ENCODE measurements at places on chromosomes 5 and 9.

DNA sequence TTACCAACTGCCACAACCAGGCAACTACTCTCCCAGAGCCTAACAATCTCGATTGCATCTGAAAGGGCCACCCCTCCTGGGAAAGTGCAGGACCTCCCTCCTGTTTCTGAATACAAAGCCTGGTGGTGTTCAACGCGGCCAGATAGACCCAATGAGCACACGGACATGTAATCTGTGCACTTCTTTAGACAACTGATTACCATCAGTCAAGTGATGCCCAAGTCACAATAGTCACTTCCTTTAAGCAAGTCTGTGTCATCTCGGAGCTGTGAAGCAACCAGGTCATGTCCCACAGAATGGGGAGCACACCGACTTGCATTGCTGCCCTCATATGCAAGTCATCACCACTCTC is 739 bp downstream of the C9orf72 start:
- DNase-seq = no peak

DNA sequence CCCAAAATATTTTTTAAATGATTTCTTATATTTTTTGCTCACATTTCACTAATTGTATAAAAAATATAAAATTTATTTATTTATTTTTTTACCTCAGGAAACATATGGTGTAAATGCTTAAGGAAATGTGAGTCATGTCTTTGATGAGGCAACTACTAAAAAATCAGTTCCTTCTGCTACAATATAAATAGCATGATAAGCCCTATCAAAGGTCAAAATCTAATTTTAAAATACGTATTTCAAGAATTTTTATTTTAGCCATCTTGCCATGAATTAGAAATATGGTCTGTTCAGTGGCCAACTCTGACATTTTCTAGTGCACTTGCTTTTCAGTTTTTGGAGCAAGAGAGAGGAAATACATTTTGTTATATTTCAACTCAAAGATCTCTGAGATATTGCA is 50.5 kb downstream of the PDE4D start:
- no peak for DNase-seq

GRCh38 chr9:121242219-121242958 is 25.6 kb upstream of the GSN start:
- no peak for DNase-seq

DNA sequence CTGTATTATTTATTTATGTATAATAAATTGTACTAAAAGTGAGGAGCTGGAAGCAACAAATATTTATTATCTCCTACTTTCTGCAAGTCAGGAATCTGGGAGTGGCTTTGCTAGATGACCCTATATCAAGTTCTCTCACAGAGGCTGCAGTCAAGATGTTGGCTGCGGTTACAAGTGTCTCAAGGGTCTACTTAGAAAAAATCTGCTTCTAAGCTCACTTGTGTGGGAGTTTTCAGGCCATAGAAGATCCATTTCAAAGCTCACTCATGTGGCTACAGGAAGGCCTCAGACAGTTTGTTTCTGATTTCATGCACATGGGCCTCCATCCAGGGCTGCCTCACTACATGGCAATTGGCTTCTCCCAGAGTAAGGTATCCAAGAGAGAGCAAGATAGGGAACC is 551.1 kb downstream of the CAAP1 start:
- no peak for DNase-seq

- no peak for DNase-seq
Measured at GRCh38 chr9:3150074-3150473, 306.2 kb upstream of the PUM3 start.

GRCh38 chr5:53200306-53200705 is 90.7 kb upstream of the MOCS2 start:
- no peak for DNase-seq

- no peak for DNase-seq
Measured at GRCh38 chr5:50947906-50948683, 281.7 kb downstream of the PARP8 start.

DNA sequence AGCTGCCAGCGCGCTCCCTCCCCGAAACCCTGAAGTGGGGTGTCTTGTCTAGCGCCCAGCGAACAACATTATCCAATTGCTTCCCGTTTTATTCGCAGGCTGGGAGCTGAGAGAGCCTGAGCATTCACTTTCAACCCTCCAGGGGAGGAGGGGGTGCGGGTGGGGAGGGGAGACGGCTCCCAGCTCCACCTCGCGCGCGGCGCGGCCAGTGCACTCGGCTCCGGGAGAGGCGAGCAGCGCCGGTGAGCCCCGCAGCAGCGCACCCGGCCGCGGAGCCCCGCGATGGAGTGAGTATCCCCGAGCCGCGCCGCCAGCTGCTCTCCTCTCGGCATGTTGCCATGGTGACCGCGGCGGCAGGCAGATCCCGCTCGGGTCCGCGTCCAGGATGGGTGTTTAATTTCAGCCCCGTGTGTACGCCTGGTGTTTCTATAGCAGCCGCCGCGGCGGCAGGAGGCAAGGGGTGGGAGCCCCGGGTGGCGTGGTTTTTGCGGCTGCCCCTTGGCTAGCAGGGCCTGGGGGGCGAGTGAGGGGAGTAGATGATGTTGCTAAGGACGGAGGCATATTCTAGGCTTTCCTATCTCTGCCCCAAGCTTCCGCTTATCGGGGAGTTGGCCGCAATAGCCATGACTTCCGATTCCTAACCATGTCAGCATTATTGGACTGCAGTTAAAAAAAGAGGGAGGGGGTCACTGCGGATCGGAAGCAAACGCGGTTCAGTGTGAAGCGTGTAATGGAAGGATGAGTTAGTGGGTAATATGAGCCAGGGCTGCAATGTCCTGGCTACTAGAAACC is 139.2 kb upstream of the PALM2AKAP2 start:
- no peak for DNase-seq

DNA sequence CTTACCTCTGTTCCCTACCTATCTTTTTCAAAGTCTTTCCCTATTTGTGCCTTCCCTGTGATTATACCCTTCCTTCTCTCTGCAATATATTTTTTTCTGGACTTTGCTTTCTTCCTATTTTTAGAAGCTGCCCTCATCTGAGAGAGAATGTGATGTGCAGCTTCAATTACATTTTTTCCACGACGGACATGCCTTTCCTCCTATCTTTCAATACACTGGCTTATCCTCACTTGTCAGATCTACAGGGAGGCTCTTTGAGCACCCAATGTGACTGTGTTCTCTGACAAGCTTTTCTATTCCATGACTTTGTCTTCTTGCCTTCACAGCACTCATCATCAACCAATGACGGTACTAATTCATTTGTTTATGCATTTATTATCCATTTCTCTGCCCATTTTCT is 227.9 kb upstream of the CLINT1 start:
- no peak for DNase-seq

DNA sequence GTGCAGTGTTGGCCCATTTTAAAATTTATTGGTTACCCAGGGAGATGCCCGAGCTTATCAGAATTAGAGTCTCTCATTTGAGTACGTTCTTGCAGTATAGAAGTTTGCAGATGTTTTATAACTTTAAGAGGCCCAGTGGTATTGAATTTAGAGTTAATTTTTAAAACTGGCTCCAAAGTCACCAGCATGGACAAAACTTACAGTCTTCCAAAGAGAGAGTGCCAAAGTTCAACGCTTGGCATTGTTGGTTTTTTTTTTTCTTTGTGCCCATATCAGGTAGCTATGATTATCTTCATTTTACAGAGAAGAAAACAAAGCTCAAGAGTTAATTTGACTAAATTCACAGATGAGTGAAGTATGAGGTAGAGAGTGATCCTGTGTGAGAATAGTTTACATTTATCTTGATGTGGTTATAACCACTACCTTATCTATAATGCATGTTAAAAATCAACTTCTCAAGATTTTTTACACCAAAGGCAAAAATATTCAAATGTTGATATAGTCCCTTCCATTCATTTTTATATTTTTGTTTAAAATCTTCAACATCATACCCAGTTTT is 273.7 kb upstream of the DMRT1 start:
- DNase-seq = no peak

GRCh38 chr9:84940294-84940693 is 270.8 kb downstream of the NTRK2 start:
- DNase-seq = no peak

DNA sequence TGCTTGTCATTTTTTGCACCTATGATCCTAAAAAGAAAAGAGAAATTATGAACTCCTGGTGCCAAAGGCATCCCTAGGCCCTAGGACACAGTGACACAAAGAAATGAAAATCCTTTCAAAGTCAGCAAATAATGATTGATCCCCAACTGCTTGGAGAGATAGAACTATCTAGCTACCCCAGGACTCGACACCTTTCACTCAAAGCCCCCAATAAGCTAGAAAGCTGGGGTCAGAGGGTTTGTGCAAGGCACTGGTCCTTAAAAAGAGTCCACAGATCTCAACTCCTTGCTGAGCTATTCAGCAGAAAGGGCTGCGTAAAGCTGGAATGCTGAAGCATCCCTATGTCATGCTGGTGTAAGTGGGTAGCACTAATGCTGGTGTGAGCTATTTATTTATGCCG is 31.8 kb upstream of the MAP1B start:
- no peak for DNase-seq

- DNase-seq = no peak
Measured at GRCh38 chr5:2415678-2416077, 335.8 kb downstream of the IRX2 start.

DNA sequence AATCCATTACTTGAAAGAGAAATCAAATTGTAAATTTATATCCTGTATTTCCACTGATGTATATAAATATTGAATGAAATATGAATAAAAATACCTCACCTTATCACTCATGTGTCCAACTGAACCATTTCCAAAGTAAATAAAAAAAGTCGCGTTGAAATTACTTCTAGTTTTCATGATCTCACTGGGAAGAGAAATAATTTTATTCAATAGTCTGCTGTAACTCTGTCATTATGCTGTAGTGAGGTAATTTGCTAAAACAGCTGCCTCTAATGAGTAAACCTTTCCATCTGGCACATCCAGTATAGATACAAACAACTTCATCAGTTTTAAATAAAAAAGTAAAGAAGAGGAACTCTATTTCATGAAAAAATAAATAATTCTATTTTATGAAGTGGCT is 611.5 kb downstream of the ZNF608 start:
- no peak for DNase-seq

DNA sequence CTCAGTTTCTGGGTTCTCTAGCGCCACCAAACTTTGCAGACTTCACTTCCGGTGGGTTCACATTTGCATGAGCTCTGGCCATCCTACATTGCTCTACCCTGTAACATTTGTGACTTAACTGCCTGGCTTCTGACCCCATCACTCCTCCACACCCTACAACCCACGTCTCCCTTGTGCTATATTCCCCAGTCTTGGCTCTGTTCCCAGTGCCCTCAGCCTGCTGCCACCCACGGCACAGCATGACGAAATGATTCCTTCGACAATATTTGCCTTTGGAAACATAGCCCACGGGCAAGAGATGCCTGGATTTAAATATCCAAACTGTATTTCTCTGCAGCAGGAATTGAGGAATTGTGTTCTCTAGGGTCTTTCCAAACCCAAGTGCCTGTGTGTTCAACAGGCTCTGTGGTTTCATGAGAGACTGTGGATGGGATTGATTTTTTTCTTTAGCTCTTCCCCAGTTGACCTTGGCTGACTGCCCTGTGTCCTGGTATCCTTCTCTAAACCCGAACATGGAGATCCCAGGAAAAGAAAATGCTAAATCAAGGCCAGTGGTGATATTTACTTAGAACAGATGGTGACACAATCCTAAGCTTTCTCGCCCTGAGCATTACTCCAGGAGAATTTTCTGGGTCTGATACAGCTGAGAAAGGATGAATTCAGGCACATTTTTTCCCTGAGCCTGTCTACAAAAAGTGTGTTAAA is 44.4 kb upstream of the GRIA1 start:
- DNase-seq = no peak

GRCh38 chr5:87746891-87747377 is 334.2 kb upstream of the CCNH start:
- DNase-seq = no peak

- DNase-seq = no peak
Measured at GRCh38 chr5:160349935-160350303, 20.5 kb downstream of the C1QTNF2 start.

GRCh38 chr9:89328064-89328463 is 9.8 kb downstream of the SECISBP2 start:
- no peak for DNase-seq

DNA sequence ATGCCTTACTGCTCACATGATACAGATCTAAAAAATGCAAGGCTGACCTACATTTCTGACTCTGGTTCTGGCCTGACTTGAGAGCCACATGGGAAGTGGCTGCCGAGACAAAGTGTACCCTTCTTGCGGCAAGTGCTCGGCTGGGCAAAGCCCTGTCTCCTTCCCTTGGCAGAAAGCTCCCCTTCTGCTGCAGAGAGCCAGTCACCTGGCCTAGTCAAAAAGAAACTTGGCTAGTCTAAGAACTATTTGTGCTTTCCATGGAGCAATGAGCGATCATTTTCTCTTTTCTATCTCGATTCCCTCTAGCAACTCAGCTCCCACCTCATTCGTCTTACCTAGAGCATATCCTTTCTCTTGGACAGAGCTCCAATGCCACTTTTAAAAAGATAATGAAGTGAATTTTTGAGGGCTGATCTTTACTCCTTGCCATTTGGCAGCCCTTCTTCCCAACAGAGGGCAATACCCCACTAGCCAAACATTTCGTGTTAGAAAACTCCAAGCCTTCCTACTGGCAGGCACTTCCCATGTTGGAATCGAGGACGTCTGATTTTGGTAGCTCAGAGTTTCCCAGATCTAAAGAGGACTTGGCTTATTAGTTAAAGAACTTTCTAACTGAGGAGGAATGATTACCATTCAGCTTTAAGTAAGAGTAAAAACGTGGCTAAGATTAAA is 108.1 kb upstream of the PRRC1 start:
- DNase-seq = no peak

GRCh38 chr5:135174315-135175096 is 140.5 kb upstream of the PITX1 start:
- DNase-seq = no peak

- no peak for DNase-seq
Measured at GRCh38 chr5:757346-757930, 27.1 kb downstream of the ZDHHC11B start.

DNA sequence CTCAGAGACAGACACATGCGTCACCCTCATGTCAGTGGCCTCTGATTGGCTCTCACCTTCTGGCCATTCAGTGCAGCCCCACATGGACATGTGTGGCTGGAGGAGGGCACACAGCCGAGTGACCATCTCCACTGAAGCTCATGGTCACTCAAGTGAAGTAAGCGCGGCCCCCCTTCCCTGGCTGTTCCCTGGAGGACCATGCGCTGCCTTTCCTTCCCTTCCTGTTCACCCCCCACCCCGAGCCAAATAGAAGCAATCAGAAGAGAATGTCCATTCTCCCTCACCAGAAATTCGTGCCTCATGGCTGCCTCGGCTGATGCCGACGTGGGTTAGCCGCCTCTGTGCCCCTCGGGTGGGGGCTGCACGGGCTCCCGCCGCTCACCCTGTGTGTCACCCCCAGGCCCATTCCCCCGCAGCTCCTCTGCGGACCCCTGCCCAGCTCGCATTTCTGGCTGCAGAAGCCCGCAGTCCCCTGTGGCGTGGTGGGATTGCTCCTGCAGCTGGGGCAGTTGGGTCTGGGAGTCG is 12.5 kb upstream of the COL5A1 start:
- no peak for DNase-seq

Measured in GM12891 (cell line).